ENCODE measurements at places on chromosomes 2 and 18. TPM values are rescaled to one million over a fixed set of nuclear protein-coding genes. Genes with fewer than 3 reads are reported as not detected.

GRCh38 chr2:113203901-113204519 lies 30.2 kb downstream of the PSD4 start:
- H3K27me3 ChIP-seq: no peaks in the 10 kb centered on the region
- peaks cover 39% of the 10 kb centered on the region for H3K36me3 ChIP-seq
- peak overlapping the region; percentile 57 for H3K27ac ChIP-seq
- H3K4me3 ChIP-seq: peak overlapping the region; percentile 47

The IL1RL2 gene
- not detected for total RNA-seq

The SPATA3 gene
- total RNA-seq: 0.72 TPM

The LRRC30 gene
- not detected for total RNA-seq

The ST8SIA5 gene
- not detected for total RNA-seq

The PROC gene
- not detected for total RNA-seq

- peaks cover 23% of the 10 kb centered on the region for H3K4me1 ChIP-seq
- H3K27ac ChIP-seq: no peak overlapping the region
- peaks cover 5% of the 10 kb centered on the region for H3K36me3 ChIP-seq
- no peaks in the 10 kb centered on the region for H3K27me3 ChIP-seq
- DNase-seq: no peak
- H3K4me3 ChIP-seq: no peak overlapping the region
Observed at GRCh38 chr2:233402346-233402745, 48.1 kb downstream of the DGKD start.

DNA sequence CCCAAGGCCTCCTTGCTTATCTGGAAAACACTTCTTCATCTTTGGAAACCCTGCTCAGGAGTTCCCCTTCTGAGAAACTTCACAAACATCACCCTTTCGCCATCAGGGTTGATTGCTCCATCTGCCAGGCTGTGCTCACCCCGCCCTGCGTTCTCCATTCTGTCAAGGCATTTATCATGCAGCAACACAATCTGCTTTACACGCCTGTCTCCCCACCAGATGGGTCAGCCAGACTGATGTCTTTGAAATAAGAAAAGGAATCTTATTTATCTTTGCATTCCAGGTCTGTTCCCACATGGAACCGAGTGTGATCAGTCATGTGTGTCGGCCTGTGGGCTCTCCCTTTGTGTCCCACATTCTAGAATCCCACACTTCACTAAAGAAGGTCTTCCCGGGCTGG lies 110.0 kb upstream of the ARL4C start:
- no peaks in the 10 kb centered on the region for H3K4me1 ChIP-seq
- H3K27me3 ChIP-seq: no peaks in the 10 kb centered on the region
- no peak overlapping the region for H3K27ac ChIP-seq
- no peak for DNase-seq
- H3K4me3 ChIP-seq: no peak overlapping the region
- H3K36me3 ChIP-seq: no peaks in the 10 kb centered on the region

DNA sequence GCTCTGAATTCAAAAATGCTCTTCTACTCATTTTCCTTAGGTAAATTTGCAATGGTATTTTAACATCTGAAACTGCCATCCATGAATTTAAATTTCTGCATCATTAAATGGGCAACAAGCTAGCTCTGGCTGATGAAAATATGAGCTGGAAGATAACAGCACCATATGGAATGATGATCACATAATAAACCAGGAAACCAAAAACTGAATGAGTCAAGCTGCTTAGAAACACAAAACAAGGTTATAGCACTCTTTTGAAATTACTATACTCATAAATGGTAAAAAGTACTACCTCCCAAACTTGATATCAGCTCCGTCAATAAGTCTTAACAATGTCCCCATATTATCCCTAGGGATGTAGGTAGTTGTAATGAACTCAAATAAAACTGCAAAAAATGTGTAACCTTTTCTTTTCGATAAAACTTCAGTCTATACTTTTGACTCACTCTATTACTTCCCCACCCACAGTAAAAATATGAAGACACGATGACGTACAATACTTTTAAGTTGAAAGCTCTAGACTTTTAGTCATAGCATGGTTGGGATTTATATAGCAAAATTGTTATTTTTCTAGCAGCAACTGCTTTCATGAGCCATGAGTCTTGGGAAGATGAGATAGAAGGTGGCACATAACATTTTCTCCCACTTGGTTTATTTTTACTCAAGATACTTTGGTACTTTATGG lies 396.7 kb downstream of the CDH2 start:
- no peak overlapping the region for H3K27ac ChIP-seq
- no peak overlapping the region for H3K4me3 ChIP-seq
- no peaks in the 10 kb centered on the region for H3K27me3 ChIP-seq
- H3K36me3 ChIP-seq: no peaks in the 10 kb centered on the region
- no peak for DNase-seq

DNA sequence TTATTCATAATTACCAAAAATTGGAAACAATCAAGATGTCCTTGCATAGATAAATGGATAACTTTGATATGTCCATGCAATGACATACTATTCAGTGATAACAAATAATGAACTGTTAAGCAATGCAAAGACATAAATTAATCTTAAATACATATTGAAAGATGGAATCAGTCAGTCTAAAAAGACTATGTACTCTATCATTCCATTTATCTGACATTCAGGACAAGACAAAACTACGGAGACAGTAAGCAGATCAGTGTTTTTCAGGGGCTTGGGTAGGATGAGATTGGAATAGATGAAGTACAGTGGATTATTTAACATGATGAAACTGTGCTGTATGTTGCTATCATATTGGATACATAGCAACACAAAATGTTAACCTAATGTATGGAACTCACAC lies 21.3 kb upstream of the ZNF804A start:
- no peaks in the 10 kb centered on the region for H3K4me1 ChIP-seq
- H3K27ac ChIP-seq: no peak overlapping the region
- no peaks in the 10 kb centered on the region for H3K36me3 ChIP-seq

DNA sequence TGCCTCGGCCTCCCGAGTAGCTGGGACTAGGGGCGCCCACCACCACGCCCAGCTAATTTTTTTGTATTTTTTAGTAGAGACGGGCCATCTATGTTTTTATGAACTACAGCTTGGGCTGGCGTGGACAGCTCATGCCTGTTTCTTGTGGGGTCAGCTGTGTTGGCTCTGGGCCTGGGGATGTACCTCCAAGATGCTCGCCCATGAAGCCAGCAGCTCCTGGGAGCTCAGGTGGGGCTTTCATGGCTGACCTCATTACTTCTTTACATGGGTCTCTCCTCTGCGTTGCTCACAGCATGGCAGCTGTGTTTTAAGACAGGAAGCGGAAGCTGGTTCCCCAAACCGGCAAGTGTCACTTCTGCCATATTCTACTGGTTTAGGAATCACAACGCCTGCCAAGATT lies 203.1 kb downstream of the SOX11 start:
- no peaks in the 10 kb centered on the region for H3K27me3 ChIP-seq
- H3K36me3 ChIP-seq: no peaks in the 10 kb centered on the region
- no peaks in the 10 kb centered on the region for H3K4me1 ChIP-seq
- no peak overlapping the region for H3K4me3 ChIP-seq
- no peak overlapping the region for H3K27ac ChIP-seq

Data from CD4-positive, CD25-positive, alpha-beta regulatory T cell (primary cell).